ENCODE measurements at places on chromosomes 5 and 9.

DNA sequence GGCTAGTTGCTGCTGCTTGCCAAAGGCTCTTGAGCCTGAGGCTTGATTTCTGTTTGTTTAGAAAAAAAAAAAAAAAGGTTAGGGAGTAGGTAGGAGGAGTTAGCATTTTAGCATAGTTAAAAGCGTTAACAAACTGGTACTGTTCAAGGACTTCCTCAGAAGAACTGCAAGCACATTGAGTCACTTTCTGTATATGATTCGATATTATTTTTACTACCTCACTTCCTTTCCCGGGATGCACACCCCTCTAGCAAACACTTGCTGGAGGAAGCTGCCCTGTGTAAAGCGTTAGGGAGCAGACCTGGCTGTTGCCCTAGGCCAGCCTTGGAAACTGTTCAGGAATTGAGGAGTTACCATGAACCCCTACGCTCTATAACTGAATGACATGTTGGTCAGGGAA is 15.7 kb upstream of the CEP120 start:
- DNase-seq = no peak

DNA sequence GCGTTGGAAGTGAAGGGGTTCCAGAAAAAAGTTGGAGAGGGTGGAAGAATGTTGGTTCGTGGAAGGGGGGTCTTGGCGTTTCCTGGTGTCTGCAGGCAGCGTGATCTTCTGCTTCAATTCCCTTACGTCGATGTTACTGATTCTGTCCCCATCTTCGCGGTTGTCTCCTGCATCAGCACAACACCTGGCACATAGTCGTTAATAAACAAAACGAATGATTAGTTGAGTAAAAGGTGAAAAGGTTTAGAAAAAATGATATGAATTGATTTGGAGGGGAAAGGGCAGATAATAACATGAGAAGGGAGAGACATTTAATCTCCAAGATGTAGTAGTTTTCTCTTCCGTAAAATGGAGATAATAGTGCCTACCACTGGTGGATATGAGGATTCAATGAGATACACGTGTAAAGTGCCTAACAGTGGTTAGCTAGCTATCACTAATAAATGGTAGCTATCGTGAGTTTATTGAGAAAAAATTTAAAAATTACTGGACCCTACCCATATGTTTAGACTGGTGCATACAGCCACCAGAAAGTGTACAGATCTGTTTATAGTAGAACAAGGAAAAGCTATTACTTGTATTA is 556 bp downstream of the MTREX start:
- no peak for DNase-seq

GRCh38 chr5:1435369-1435768 is 9.9 kb downstream of the SLC6A3 start:
- DNase-seq = peak; percentile 15

- no peak for DNase-seq
Observed at GRCh38 chr5:618450-618849, 6.3 kb downstream of the CEP72 start.
